Breast epithelium (tissue), 4 donors: ENCODE measurements at places on chromosomes 16 and 17. TPM values are rescaled to one million over a fixed set of nuclear protein-coding genes. Genes with fewer than 3 reads are reported as not detected.

DNA sequence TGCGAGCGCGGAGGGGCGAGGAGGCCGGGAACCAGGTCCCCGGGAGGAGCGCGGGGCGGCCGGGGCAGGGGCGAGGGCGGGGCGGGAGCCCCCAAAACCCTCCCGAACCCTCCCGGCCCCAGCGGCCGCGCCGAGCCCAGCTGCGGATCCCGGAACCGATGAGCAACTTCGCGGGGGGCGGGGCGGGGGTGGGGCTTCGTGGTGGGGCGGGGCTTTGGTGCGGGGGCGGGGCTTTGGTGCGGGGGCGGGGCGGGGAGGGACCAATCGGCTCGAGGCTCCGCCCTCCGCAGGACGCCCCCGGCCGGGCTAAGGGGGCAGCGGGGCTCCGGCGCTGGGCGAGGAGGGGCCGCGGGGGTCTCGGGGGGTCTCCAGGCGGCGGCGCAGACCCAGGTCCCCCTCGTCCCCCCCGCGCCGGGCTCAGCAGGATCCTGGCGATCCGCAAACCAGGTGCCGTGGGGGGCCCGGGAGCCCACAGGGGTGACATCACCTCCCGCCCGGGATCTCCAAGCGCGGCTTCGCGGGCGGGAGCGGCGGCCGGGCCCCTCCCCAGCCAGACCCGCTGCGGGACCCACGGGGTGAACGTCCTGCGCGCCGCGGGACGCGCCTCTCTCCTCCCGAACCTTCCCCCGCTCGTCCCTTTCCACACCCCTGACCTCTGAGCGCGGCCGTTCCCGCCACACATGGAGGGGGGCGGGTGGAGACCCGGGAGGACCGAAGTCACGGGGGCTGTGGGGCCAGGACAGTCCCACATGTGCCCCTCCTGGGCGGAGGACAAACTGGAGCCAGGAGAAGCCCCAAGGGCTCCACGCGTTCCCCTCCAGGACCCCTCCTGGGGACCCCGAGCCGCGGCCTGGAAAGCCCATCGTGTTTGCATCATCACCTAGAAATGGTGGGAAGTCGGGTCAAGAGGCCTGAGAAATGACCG lies at the start of gene ABR:
Gene ABR, minus strand, starts transcription at position 164 of the 925 bp plus-strand sequence. CDS start 254 bp downstream, outside the sequence.
- no peak for DNase-seq

DNA sequence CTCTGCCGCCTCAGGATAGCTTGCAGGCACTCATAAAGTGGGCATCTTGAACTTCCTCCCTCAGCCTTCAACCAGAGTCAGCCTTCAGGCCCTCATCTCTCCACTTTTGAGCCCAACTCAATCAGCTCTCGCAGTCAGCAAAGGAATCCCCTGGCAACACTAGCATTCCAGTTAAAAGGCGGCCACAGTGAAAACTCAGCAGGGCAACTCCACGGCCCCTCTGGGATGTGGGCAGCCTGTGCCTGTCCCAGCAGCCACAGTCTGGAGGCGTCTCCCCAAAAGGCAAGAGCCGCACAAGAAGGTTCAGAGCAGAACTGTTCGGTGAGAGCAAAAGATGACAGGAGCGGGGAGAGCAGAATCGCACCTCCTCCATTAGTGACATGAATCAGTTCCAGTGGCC lies 9.0 kb downstream of the TMEM11 start:
- DNase-seq = no peak

DNA sequence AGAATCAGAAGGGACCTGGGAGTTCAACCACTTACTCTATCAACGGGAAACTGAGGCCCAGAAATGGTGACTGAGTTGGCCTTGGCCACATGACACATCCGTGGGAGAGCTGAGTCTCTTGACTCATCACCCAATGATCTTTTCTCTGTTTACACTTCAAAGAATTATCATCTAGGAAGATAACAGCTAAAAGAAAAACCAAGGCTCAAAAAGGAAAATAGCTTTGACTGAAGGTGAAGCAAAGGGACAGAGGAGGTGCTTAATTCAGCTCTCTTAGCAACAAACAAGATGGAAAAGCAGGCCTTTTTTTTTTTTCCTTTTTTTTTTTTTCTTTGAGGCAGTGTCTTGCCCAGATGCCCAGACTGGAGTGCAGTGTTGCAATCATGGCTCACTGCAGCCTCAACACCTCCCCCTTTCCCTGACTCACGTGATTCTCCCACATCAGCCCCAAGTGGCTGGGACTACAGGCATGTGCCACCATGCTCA lies 16.7 kb downstream of the ERCC4 start:
- no peak for DNase-seq

DNA sequence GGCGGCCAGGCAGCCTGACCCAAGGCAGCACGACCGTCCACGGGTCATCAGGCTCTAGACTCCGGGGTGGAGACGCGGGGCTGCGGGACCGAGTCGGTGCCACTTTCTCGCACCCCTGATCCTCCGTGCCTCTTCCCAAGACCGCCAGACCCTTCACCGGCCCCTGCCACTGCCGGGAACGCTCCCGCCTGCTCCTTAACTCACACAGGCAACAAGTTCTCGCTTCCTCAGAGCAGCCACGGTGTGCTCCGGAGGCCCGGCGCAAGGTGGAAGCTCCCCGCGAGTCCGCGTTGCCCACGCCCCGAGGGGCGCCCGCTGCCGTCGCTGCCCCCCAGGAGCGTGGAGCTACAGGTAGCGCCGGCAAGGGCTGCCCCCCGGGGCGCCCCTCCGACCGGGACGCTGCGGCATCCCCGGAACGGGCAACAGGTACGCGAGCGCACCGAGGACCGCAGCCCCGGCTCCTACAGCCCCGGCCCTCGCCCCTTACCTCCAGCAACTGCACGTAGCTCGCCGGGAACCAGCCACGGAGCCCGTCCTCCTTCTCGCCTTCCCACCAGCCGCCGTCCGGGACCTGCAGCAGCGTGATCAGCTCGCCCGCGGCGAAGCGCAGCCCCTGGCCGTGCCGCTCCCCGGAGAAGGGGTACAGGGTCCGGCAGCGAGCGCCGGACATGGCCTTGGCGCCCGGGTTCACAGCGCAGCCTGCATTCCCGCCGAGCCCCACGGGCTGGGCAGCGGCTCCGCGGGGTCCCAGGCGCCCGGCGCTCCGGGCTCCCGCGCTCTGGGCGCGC lies 491 bp downstream of the GAS7 start:
- DNase-seq = no peak

GRCh38 chr17:47878203-47879027 lies 17.6 kb upstream of the SP2 start:
- DNase-seq = no peak

GRCh38 chr17:51097708-51098446 lies 22.8 kb downstream of the SPAG9 start:
- no peak for DNase-seq

DNA sequence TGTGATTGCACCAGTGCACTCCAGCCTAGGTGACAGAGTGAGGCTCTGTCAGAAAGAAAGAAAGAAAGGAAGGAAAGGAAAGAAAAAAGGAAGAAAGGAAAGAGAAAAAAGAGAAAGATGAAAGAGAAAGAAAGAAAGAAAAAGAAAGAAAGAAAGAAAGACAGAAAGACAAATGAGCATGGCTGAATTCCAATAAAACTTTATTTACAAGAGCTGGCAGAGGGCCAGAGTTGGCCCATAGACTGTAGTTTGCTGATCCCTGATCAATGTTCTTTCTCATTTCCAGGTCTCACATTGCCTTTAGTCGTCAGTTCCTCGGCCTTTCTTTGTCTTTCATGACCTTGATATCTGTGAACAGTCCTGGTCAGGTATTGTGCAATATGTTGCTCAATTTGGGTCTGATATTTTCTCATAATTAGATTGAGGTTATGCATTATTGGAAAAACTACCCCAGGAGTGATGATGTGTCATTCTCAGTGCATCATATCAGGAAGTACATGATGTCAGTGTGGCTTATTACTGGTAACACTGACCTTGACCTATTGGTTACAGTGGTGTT lies 68.5 kb upstream of the MED9 start:
- DNase-seq = peak; percentile 27

GRCh38 chr16:73068541-73069401 lies 20.8 kb upstream of the ZFHX3 start:
- DNase-seq = no peak

DNA sequence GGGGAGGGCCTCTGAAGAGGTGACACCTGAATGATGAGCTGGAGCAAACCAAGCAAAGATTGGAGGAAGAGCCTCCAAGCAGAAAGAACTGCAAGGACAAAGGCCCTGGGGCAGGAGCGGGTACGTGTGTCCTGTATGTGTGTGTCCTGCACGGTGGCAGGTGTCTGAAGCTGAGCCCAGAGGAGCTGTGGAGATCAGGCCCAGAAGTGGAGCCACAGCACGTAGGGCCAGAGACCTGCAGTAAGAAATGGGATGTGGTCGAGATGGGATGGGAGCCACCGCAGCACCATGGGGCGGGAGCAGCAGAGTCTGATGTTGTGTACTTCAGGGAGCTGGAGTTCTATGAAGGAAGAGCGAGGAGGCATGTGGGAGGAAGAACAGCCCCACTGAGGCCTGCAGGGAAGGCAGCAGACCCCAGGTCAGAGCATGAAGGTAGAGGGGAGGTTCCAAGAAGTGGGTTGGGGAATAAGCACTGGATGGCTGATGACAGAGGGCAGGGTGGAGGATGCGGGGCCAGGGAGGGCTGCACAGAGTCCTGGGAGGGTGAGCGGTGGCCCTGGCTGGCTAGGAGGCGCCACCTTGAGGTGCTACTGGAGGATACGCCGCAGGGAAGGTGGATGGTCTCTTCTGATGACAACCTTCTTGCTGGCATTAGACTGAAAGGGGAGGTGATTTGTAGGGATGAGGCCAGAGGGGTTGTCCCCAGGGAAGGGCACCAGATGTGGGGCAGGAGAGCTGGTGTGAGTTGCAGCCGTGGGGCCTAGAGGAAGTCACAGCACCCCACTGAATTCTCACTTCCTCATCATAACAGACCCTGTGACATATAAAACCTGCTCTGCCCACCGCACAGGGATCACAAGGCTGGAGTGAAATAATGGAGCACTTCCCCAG lies 10.6 kb upstream of the CETP start:
- no peak for DNase-seq

DNA sequence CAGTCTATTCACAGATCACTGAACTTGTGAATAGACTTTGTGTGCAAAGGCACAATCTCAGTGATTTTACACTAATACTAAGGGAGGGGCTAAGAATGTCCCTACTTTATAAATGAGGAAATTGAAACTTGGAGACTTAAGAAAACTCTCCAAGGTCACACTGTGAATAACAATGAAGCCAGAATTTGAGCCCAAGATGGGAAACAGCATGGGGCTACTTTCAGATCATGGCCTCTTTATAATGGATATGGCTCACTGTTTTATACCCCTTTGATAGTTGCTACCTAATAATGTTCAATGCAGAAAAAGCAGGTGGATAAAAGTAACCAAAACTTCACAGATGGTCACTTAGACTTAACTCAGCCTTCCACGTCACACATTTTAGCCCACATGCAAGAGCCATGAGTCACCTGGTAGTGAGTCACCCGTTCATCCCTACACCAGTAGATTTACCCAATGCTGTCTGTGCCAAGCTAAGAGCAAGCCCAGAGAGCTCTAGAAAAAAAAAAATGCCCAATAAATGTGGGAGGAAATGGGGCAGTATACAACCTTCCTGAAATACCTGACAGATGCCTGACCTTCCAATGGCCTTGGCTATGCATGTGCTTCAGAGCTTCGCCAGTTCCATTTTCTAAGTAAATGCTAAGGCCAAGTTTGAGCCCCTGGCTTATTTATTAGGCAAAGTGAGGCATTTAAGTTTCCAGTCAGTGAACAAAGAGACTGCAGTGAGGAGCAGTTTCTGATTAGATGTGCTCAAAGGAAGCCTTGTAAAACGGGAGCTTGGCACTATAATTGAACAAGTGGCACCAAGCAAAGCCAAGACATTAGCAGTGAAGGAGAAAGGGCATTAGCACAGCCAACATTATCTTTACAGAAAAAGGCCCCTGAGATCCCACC lies 219.7 kb downstream of the TMEM114 start:
- no peak for DNase-seq

- no peak for DNase-seq
Observed at GRCh38 chr17:72294487-72294893, 173.7 kb downstream of the SOX9 start.

DNA sequence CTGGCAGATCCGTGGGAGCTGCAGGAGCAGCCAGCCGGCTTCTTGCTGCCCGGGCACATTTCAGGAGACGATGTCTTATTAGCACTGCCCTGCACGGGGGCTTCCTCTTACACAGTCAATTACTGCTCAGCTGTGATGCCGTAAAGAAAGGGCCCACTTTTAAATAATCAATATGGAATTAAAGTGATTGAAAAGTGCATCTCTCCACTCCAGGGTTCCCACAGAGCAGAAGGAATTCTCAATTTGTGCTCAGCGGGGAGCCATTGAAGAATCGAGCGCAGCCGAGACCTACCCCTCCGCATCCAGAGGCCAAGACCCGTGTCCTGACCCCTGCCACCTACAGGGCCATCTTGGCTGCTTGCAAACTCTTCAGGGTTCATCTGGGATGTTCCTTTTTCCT lies 399.4 kb upstream of the C16orf82 start:
- DNase-seq = no peak

GRCh38 chr17:39462631-39463375 lies 1.5 kb downstream of the CDK12 start:
- DNase-seq = no peak

GRCh38 chr16:79997257-79997656 lies 396.7 kb upstream of the MAF start:
- no peak for DNase-seq

DNA sequence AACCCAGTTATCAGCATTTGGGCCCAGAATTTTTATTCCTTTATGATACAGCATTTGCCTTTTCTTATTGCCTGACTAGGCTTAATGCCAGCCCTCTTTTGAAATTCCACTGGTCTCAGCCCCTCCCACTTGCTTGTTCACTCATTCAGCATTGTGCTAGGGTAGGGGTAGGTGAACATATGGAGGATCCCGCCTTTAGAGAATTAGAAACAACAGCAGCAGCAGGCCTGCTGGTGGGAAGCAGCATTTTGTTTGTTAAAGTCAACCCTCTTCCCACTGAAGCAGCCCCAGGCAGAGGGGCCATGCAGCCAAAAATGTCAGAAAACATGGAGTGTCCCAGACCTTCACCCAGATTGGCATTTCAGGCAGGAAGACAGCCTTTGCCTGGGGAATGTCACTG lies 1355.2 kb downstream of the CDH8 start:
- DNase-seq = no peak

- DNase-seq = no peak
Observed at GRCh38 chr17:82419540-82419939, 1.2 kb upstream of the OGFOD3 start.

Gene FAM171A2
- 2.7 TPM for total RNA-seq

Gene HASPIN
- 0.29 TPM for total RNA-seq

Gene MMP15
- 5.3 TPM for total RNA-seq

Gene KRT39
- not detected for total RNA-seq

Gene PSME3
- 73.9 TPM for total RNA-seq

Gene KLHL10
- 0.80 TPM for total RNA-seq

Gene KRTAP4-4
- total RNA-seq = not detected

Gene SPDYE4
- total RNA-seq = not detected

Gene CDH5
- total RNA-seq = 19.2 TPM

Gene CENPV
- 13.5 TPM for total RNA-seq

Gene ATP2A1
- total RNA-seq = 0.15 TPM
